Mesothelial cell of epicardium (in vitro differentiated cells): ENCODE measurements at places on chromosomes 1 and 21. TPM values are rescaled to one million over a fixed set of nuclear protein-coding genes. Genes with fewer than 3 reads are reported as not detected.

The PTCH2 gene
- 1.4 to 1.7 TPM (median 1.4 TPM) in 3 replicates for total RNA-seq

The PDXK gene
- 79.6 to 86.2 TPM (median 81.1 TPM) in 3 replicates for total RNA-seq

The ELAVL4 gene
- not detected in 3 replicates for total RNA-seq

The PPIAL4G gene
- 0.13 TPM in 1 of 3 replicates, not detected in the others for total RNA-seq

The COL11A1 gene
- 126 to 141 TPM (median 133 TPM) in 3 replicates for total RNA-seq

The LAMC2 gene
- 9.2 to 10.4 TPM (median 9.9 TPM) in 3 replicates for total RNA-seq

The C21orf91 gene
- 26.7 to 28.3 TPM (median 26.7 TPM) in 3 replicates for total RNA-seq

The CRYAA gene
- total RNA-seq = not detected in 3 replicates

The CTH gene
- total RNA-seq = 4.8 TPM in 3 replicates

The ANGPTL1 gene
- total RNA-seq = 0.67 to 0.80 TPM (median 0.72 TPM) in 3 replicates

The KIF2C gene
- total RNA-seq = 17.1 to 20.4 TPM (median 18.2 TPM) in 3 replicates

The NFASC gene
- total RNA-seq = 0.35 to 0.72 TPM (median 0.72 TPM) in 3 replicates

The RABGGTB gene
- total RNA-seq = 80.6 to 88.9 TPM (median 85.9 TPM) in 3 replicates

The CROCC gene
- 81.3 to 86.4 TPM (median 86.1 TPM) in 3 replicates for total RNA-seq

The LRRN2 gene
- total RNA-seq = 3.3 to 4.3 TPM (median 3.9 TPM) in 3 replicates

The PLCH2 gene
- 1.7 to 2.1 TPM (median 1.8 TPM) in 3 replicates for total RNA-seq

The C1QA gene
- not detected in 3 replicates for total RNA-seq

The C4BPA gene
- 0.09 to 0.20 TPM (median 0.16 TPM) in 3 replicates for total RNA-seq

The AIRE gene
- total RNA-seq = 0.13 to 0.23 TPM (median 0.18 TPM) in 3 replicates

The OR2L2 gene
- total RNA-seq = 0.22 to 0.31 TPM (median 0.23 TPM) in 3 replicates

The FLG2 gene
- total RNA-seq = not detected in 3 replicates

The ALPL gene
- total RNA-seq = 0.59 to 1.2 TPM (median 0.89 TPM) in 3 replicates

The NHLH1 gene
- 0.27 to 0.38 TPM (median 0.32 TPM) in 3 replicates for total RNA-seq

The ZRANB2 gene
- total RNA-seq = 146 to 159 TPM (median 148 TPM) in 3 replicates

The OR2L3 gene
- total RNA-seq = not detected in 3 replicates

The RASAL2 gene
- total RNA-seq = 35.0 to 35.7 TPM (median 35.5 TPM) in 3 replicates

The C8B gene
- not detected in 3 replicates for total RNA-seq

The TGFB2 gene
- total RNA-seq = 45.3 to 51.0 TPM (median 50.6 TPM) in 3 replicates

The FCGR3B gene
- total RNA-seq = not detected in 3 replicates

The S100A16 gene
- 22.1 to 24.8 TPM (median 22.4 TPM) in 3 replicates for total RNA-seq

The STX12 gene
- total RNA-seq = 25.0 to 26.8 TPM (median 26.1 TPM) in 3 replicates

The LRRC39 gene
- 1.7 to 2.0 TPM (median 1.9 TPM) in 3 replicates for total RNA-seq

The ARHGAP29 gene
- total RNA-seq = 110 to 115 TPM (median 114 TPM) in 3 replicates

The KCNE1 gene
- 0.50 to 1.0 TPM (median 0.55 TPM) in 3 replicates for total RNA-seq

The IVL gene
- total RNA-seq = 0.11 to 0.34 TPM (median 0.27 TPM) in 3 replicates

The SMIM12 gene
- 24.3 to 27.4 TPM (median 24.6 TPM) in 3 replicates for total RNA-seq

The FMO2 gene
- total RNA-seq = not detected in 3 replicates
